ENCODE measurements at places on chromosomes 11 and 22. TPM values are rescaled to one million over a fixed set of nuclear protein-coding genes. Genes with fewer than 3 reads are reported as not detected.

Gene HBG1
- total RNA-seq: not detected

Gene SORL1
- 1.7 TPM for total RNA-seq

Gene TBRG1
- total RNA-seq: 28.2 TPM

Gene ADAMTS15
- 13.5 TPM for total RNA-seq

Gene SPCS2
- total RNA-seq: 10.4 TPM

Gene ESAM
- total RNA-seq: 7.1 TPM

Gene ZNF215
- total RNA-seq: 6.8 TPM

Gene BEST1
- 0.96 TPM for total RNA-seq

Gene BATF2
- 0.77 TPM for total RNA-seq

Gene TSPAN18
- under 0.01 TPM for total RNA-seq

Gene KCNJ11
- under 0.01 TPM for total RNA-seq

Gene PRRG4
- total RNA-seq: under 0.01 TPM

Gene TSSK2
- not detected for total RNA-seq

Gene MOB2
- 18.9 TPM for total RNA-seq

Gene OR2AG2
- under 0.01 TPM for total RNA-seq

Gene OR5A1
- not detected for total RNA-seq

Gene DAGLA
- total RNA-seq: 2.7 TPM

Gene MS4A12
- total RNA-seq: not detected

Gene PAX6
- total RNA-seq: not detected

Gene OR51B2
- total RNA-seq: not detected

Gene RTN4RL2
- not detected for total RNA-seq

Gene GPHA2
- not detected for total RNA-seq

Gene CLTCL1
- 15.2 TPM for total RNA-seq

Gene CYTH4
- total RNA-seq: under 0.01 TPM

Gene NXPE1
- total RNA-seq: not detected

Gene BAIAP2L2
- total RNA-seq: 1.7 TPM

Gene TAF10
- 58.9 TPM for total RNA-seq

Gene RFPL1
- total RNA-seq: not detected

Gene FAM180B
- not detected for total RNA-seq

Gene LUZP2
- total RNA-seq: 0.19 TPM

Gene TMEM123
- 129 TPM for total RNA-seq

Gene IGLL1
- not detected for total RNA-seq

Gene BARX2
- not detected for total RNA-seq

Gene CRYBA4
- total RNA-seq: not detected

Gene TIMM10B
- total RNA-seq: 29.3 TPM

Gene EIF4G2
- total RNA-seq: 696 TPM

Gene ANKRD13D
- total RNA-seq: 33.3 TPM

Gene DNAJB7
- not detected for total RNA-seq

Gene FJX1
- 156 TPM for total RNA-seq

Gene MCHR1
- total RNA-seq: 2.3 TPM

Gene NAALADL1
- total RNA-seq: 16.9 TPM

Gene TRIM66
- 9.6 TPM for total RNA-seq

Gene MMP12
- not detected for total RNA-seq

Gene C11orf86
- total RNA-seq: not detected

Gene FAM181B
- under 0.01 TPM for total RNA-seq

Gene TMEM121B
- total RNA-seq: under 0.01 TPM

Gene C11orf52
- total RNA-seq: 1.4 TPM

Gene MAJIN
- not detected for total RNA-seq

Gene KDELR3
- total RNA-seq: 147 TPM

Gene DTX4
- 0.85 TPM for total RNA-seq

Gene ZC3H12C
- 16.1 TPM for total RNA-seq

Measured in regular cardiac myocyte (primary cell).